ENCODE measurements at places on chromosomes 16 and 17.
A peak's percentile ranks its signal among the peaks of the same experiment; 100 is the strongest.

GRCh38 chr16:79798416-79799053 lies 198.0 kb upstream of the MAF start:
- no peak for DNase-seq

- peak; percentile 97 for DNase-seq
Measured at GRCh38 chr17:7561589-7562207, at the start of gene SENP3. Gene SENP3, plus strand, starts transcription at chr17:7561919. Its CDS starts 1,158 bp downstream, at chr17:7563077.

DNA sequence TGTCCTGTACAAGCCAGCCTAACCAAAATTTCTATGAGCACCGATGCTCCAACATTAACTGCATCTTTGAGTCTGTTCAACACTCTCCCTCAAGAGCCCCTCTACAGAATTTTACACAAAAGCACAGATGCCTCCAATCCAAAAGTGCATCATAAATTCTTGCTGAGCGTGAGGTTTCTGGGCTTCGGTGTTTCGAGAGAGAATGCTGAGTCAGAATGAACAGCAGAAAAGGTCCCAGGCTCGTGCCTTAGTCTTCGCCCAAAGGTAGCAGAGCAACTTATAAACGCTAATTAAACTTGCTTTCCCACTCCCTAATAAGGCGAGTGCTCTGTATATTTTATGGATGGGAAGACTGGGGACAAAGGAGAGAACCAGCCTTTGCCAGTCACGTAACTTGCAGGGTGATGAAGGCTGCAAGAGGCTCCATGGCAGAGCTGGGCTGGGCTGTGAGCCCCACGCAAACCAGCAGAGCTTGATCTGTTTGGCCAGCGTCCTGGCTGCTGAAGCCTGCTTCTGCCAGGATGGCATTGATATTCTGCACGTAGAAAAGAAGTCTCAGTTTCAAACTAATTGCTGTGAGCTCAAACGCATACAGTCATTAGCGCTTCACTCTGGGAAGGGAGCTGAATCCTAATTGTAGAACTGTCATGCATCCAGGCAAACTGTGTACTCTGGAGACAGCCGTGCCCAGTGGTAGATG lies 138.5 kb downstream of the DNAH9 start:
- no peak for DNase-seq

DNA sequence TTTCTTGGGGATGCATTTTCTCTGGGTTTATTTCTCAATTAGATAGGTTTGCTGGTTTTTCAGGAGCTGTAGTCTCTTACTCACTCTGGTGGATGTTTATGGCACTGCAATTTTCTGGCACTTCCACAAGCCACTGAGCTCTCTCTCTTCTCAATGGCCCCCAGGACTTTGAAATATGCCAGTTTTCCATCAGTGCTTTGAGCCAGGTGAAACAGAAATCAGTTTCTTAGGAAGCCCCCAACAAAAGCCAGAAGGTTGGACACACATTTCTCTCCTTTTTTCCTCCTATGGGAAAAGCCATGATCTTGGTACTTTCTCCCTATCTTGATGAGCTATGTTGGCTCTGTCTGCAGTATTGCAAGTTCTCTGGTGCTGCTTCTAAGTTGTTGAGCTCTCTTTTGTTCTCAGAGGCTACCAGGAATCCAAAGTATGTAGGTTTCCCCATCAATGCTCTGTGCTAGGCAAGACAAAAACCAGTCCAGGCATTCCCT lies 90.7 kb upstream of the SMIM36 start:
- DNase-seq: peak; percentile 60

DNA sequence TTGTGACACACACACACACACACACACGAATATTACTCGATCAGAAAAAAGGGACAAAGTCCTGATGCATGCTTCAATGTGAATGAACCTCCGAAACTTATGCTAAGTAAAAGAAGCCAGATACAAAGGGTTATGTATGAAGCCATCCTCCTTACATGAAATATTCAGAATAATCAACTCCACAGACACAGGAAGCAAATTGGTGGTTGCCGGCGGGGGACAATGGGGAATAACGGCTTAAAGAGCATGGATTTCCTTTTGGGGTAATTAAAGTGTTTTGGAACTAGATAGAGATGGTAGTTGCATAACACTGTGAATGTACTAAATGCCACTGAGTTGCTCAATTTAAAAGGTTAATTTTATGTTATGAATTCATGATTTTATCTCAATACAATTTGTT lies 8.1 kb upstream of the CACNG5 start:
- DNase-seq: no peak

DNA sequence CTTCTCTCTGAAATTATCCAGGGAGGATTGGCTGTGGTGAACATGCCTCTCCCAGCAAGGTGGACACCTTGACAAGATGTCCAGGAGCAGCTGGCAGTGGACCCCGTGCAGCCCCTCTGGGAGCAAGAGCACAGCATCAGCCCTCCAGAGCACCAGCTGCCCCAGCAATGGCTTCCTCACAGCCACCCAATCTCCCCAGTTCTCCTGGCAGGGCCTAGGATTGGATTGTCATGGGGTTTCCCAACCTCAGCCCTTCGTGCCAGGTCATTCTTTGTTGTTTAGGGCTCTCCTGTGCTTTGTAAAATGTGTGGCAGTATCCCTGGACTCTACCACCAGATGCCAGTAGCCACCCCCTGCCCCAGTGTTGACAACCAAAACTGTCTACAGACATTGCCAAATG lies 1.8 kb upstream of the KRT36 start:
- DNase-seq: no peak

DNA sequence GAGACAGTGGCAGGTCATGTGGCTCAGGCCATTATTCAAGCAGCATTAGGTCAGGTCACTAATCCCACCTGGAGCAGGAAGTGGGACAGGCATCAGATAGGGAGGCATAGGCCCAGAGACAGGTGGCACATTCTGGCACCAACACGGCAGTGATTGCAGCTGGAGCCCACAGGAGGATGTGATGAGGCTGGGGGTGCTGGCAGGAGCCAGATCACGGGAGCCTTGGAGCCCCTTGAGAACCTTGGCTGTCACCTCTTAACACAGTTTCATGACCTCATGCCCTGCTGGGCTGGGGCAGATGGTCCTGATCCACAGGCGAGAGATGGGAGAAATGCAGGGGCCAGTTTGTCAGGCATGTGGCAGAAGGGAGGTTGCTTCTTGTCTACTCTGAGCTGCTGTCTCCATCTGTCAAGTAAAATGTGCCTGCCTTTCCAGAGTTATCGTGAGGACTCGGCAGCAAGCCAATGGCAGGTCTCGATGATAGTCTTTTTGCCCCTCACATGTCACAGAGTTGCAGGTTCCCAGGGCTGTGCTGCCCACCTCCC lies 109.6 kb downstream of the CLEC16A start:
- no peak for DNase-seq

DNA sequence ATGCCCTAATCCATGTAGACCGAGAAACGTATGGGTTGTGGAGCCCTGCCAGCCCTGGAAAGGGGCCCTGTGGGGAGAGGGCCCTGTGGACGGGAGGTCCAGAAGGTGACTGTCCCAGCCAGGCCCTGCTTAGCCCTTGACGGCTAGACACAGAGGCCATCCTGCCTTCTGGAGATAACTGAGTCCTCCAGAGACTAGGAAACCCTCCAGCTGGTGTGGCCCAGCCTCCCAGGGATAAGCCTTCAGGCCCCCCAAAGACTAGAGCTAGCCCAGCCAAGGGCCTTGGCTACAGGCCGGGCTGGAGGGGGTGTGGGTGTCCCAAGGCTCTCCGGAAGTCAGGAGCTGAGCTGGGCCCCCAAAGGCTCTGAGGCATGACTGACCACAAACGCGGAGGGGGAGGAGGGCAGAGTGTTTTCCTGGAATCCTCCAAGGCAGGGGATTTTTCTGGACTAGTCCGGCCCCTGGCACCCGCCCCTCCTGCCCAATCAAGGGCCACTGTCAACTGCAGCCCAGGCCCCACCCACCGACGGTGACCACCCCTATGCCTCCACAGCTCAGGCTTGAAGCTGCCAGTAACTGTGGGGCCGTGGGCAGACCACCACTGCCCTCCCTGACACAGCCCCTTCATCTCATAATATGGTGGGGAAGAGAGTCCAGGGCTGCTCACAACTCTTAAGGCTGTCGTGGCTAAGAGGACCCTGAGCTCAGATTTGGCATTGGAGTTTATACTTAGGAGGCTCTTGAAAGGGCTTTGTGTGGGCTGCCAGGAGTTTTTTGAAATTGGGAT lies 885 bp upstream of the VASN start:
- DNase-seq: no peak

GRCh38 chr17:56160422-56160821 lies 7.1 kb downstream of the ANKFN1 start:
- no peak for DNase-seq

DNA sequence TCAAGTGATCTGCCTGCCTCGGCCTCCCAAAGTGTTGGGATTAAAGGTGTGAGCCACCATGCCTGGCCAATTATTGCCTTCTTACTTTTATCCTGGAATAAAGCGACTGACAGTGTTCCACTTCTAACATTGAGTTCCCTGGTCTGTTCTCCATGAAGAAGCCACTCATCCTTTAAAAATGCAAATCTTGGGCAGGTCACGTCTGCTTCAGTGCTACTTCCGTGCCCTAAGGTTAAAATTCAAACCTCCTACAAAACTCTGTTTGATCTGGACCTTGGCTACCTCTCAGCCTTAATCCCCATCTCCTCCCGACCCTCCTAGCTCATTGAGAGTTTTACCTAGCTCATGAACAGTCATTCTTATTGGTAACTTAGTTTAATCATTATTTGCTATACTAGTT lies 9.6 kb upstream of the SHISA9 start:
- no peak for DNase-seq

DNA sequence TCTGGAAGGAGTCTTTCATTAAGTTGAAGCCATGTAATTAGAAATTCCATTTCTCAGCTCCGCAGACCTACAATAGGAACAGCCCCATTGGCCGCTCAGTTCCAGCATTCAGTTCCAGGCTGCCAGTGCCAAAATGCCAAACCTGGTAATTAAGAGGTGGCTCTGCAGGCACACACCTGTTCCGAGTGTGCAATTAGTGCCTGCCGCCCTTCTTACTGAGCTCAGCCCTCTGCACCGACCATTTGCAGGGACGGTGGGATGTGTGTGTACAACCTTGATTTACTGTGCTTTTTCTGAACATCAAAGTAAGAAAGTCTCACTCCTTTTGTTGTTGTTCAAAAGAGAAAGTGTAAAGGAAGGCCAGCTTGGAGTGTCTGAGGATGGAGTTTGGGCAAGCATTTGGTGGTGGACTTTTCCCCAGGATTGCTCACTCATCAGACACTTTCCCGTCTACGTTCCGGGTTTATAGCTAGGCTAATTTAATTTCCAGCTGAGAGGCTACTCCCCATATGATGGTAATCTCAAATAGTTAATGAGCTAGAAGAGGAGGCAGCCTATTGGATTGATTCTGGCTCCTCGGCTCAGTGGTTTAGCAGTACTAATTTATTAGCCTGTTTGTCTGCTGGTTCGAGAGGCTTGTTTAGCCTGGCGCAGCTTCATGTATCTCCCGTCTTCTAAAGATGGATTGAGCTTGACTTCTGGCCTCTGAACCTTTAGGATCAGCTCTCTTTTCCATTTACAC lies 20.0 kb downstream of the HS3ST3B1 start:
- DNase-seq: no peak

DNA sequence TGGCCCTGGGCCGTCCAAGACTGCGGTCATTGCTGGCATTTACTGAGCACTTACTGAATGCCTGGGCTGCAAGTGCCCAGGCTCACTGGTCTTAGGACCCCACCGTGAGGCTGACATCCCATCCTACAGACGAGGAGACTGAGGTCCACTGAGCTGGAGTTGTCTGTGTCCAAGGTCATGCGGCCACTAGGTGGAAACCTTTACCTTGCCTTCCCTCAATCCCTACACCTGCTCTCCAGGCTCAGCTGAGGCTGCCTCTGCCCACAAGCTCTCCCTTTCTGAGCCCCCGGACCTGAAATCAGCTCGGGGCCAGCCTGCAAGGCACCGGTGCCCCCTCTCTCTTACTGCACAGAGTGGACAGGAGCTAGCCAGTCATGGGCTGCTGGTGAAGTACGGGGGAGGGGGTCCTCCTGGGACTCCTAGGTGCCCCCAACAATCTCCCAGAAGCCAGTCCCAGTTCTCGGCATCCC lies 1.5 kb downstream of the CASKIN1 start:
- peak; percentile 27 for DNase-seq

DNA sequence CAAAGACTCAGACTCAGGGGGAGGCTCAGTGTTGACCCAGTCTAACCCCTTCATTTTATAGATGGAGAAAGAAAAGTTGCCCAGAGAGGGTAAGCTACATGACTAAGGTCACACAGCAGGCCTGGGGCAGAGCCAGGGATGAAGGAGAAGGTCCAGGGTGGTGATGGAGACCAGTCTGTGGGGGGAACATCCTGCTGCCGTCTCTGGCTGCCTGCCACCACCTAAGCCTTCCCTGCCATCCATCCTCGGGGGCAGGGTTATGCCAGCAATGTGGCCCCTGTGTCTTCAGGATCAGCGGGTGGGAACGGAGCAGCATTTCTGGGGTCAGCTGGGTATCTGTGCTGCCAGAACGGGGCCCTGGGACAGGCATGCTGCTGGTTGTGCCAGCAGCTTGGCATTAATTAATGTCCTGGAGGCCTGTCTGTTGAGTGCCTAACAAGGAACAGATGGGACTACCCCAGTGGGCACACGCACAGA lies 5.5 kb downstream of the DOK4 start:
- DNase-seq: no peak

DNA sequence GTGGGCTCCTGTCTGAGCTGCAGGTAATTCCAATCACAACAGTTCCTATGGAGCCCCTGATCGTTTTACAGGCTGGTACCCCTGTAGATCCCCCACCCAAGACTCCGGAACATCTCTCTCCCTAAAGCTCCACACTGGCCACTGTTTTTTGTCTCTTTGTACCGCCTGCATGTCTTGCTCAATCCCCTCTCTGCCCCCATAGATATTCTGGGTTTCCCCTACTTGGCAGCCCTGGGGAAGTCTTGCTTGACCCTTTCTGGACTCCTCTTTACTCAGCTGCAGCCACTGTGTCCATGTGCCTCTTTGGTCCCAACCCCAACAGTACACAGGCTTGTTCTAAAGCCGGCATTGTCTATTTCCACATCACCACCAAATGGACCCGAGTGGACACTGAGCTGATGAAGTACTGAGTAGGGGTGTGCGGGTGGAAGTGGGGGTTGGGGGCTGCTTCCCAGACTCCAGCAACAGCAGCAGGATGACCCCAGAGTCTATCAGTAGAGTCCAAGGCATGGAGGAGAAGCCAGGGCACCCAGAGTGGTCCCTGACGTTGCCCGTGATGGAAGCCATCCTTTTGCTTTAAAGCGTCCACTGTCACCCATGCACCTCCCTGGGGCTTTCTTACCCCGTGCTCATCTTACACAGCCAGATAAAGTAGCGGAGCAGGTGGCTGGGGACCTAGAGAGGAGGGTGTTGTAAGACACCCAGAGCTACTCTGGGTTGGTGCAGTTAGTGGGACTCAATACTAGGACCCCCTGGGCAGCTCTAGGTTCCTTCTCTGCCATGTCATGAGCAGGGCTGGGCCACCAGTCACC lies 6.4 kb downstream of the CD300LB start:
- DNase-seq: peak; percentile 70

DNA sequence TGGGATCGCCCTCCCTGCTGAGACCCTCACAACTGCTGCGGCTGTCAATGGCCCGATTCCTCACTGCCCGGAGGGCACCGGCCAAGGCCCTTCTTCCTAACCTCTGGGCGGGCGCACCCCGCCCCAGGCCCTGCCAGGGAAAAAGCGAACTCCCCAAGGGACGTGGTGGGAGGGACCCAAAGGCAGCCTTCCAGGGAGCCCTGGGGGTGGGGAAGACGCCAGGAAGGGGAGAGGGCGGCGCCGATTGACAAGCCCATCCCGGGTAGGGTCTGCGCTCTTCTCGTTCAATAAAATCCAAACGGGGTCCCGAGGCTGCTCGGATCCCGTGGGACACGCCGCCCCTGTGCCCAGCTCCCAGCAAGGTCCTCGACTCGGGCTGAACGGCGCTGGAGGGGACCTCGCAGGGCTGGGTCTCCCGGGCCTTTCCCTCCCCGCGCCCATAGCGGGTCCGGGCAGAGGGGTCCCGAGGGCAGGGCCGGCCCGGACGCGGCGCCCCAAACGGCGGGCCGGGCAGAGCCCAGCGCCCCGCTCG lies 416 bp downstream of the KIFC3 start:
- peak; percentile 36 for DNase-seq

- no peak for DNase-seq
Measured at GRCh38 chr16:81040842-81041241, 5.2 kb downstream of the ATMIN start.
